Stimulated activated CD8-positive, alpha-beta memory T cell treated with anti-CD3 and anti-CD28 coated beads, Interleukin-15, amount 100 ng/mL, for 48 hours (primary cell): ENCODE measurements at places on chromosomes 16 and 17.

DNA sequence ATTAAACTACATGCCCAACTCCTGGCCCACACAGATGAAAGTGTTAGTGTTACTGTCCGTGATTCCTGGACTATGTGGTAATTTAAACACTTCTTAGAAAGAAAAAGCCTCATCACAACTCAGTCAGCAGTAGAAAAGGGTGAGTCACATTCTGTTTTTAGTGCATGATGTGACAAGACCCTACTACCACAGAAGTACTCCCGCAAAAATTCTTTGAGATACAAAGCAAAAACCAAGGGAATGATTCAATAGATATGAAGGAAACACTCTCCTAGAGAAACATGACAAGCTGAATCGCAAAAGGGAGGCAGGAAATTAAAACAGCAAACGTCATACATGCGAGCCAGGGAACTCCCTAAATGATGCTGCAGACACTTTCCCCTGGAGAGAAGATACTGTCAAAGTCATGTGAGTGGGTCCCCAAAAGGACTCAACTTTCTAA, 14.4 kb downstream of the SNN start:
- DNase-seq: no peak

GRCh38 chr17:8189041-8189710, 804 bp downstream of the BORCS6 start:
- no peak for DNase-seq

DNA sequence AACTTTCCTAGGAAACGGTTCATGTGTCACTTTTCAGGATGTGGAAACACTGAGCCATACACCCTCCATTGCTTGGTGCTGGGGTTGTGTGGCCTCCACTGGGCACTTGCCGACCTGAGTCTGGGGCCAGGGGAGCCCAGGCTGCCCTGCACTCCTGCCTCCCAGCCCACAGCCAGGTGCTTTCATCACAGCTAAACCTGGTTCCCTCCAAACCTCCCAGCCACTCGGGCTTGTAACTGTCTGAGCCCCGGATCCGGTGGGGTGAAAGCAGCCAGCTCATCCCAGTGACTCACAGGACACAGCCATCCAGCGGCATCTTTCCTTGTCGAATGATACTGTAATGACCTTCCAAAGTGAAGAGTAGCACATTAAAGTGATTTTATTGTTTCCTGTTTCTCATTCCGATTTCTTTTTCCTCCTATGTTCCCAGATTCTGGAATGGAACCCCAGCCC, 19.8 kb downstream of the CARHSP1 start:
- DNase-seq: no peak

GRCh38 chr17:29210879-29211278, 30.7 kb upstream of the MYO18A start:
- DNase-seq: no peak

- DNase-seq: no peak
These were observed 30.5 kb downstream of the CDH13 start for GRCh38 chr16:82657239-82657638.

GRCh38 chr16:4696172-4696904, 3.0 kb downstream of the NUDT16L1 start:
- DNase-seq: no peak

- no peak for DNase-seq
These were observed 43.7 kb downstream of the USP22 start for GRCh38 chr17:20999044-20999573.

- no peak for DNase-seq
These were observed 416.3 kb upstream of the CDH5 start for GRCh38 chr16:65950211-65950610.

DNA sequence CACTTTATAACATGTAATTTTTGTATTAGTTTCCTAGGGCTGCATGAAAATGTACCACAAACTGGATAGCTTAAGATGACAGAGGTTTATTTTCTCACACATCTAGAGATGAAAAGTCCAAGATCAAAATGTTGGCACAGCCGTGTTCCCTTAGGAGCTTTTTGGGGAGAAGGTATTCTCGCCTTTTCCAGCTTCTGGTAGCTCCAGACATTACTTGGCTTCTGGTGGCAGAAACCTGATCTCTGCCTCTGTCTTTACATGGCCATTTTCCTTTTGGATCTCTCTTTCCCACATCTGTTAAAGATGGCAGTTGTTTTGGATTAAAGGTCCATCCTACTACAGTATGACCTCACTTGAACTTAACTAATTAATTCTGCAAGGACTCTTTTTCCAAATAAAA, 885.7 kb upstream of the CDH8 start:
- DNase-seq: no peak

GRCh38 chr16:86359571-86359970, 150.8 kb upstream of the FOXF1 start:
- no peak for DNase-seq

DNA sequence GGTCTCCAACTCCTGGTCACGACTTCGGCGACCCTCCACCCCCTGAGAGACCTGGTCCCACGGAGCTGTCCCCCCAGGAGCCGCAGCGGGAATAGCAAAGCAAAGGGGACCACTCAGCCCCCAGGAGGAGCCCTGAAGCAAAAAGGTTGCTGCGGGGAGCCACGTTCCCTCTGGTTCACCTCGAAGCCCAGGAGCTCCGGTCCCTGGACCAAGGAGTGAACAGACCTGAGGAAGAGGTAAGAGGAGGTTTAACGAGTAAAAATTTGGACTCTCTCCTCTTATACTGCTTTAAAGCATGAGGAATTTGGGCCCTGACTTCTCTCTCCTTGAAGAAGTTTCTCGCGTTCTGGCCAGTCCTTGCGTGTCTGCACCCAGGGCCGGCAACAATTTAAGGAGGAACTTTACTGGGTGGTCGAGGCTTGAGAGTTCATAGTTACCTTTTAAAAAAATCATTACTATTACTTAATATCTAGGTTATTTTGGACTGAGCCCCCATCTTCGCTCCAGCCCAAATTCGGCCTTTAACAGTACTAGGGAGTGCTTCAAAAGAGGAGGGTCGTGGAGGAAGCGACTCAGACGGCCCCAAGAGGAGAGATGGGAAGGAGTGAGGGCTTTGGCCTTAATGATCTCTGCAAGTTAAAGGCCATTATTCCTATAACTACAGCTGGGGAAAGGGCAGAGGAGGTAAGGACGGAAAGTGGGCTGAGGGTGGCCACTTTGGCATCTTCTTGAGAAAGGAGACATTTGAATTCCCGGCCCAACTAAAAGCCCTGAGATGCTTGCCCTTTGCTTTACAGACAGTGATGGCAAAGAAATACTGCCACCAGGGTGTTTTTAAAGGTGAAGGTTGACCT, 16.9 kb upstream of the HOXB9 start:
- no peak for DNase-seq

DNA sequence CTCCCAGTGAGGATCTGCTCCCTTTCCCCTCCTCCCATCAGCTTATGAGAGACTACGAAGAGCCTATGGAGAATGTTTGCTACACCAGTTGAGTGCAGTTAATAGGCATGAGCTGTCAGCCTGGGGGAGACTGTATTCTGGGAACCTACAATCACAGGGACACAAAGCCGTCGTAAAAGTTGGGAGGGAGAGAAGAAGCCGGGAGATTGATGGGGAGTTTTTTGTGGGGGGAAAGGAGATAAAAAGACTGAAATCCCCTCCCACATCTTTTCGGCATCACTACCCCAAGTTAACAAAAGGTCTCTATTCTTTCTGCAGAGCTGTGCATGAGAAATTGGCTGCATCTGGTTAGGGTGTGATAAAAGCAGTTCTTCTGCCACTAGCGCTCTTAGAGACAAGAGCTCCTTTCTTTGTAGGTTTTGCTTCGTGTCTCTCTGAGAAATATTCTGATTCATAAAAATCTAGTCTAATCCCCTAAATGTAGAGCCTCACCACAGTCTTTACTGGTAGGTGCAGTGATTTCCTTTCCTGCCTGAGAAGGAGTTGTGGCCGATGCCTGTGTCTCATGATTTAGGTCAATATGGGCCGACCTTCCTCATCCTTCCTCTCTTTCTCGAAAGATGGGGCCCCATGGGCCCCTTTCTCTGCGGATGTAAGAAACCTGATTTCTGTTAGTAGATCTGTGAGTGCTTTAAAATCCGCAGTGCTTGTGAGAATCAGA, 77.4 kb downstream of the BPTF start:
- no peak for DNase-seq

GRCh38 chr17:37039269-37039668, 90.5 kb downstream of the AATF start:
- no peak for DNase-seq

- peak; percentile 61 for DNase-seq
These were observed 4.6 kb downstream of the UNC119 start for GRCh38 chr17:28547623-28548416.

DNA sequence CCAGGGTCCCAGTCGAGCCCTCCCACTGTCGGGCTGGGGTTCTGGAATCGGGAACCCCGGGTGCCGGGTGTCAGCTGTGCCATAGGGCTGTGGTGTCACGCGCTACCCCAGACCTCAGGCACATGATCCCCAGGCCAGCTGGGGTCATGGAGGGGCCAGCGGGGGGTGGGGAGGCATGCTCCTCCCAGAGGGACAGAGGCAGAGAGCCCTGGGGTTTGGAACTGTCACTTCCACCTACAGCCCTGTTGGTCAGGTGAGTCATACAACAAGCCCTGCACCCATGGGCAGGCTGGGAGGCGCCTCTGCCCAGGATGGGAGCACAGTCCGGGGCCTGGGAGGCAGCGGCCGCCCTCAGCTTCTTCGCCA, 63.0 kb downstream of the BAIAP2 start:
- DNase-seq: peak; percentile 43

GRCh38 chr16:47045023-47045422, 71.5 kb upstream of the DNAJA2 start:
- DNase-seq: no peak

GRCh38 chr17:14736631-14737030, 435.8 kb downstream of the HS3ST3B1 start:
- no peak for DNase-seq

GRCh38 chr16:86836503-86837129, 258.3 kb downstream of the FOXL1 start:
- no peak for DNase-seq

DNA sequence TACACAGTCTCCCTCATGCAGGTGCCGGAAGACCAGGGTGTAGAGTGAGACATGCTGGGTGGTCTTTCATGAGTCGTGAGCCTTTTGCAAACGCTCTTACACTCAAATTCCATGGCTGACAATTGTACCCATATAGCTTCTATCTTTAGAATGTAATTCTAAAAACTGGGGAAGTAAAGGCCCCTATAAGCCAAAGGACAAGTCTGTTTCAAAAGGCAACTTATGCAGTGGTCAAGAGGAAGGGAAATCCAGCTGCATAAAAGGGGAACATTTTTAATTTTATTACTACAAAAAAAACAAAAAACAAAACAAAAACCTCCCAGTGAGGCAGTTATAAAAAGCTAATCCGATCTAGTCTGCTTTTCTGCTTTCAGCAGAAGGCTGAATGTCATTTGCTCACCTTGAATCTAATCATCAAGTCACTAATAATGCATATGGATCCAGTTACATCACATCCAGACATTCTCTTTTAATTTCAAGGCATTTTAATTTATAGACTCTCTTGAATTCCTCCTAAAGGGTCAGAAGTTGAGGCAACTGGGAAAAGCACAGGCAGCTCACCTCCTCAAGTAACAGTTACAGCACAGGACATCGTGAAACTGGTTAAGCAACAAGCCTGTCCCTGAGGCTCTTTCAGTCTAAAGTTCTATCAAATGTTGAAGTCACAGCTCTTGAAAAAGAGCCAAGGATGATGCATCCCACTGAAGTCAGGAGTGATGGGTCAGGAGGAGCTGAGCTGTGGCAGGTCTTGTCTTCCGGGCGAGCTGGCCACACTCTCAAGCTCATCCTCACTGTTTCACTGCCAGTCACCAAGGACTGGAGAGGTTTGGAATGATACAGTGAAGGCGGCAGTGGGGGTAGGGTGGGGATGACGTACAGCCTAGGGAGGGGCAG, 99.7 kb downstream of the VPS53 start:
- DNase-seq: no peak

- DNase-seq: no peak
These were observed 11.9 kb downstream of the TVP23A start for GRCh38 chr16:10806698-10807097.

- DNase-seq: peak; percentile 44
These were observed 787 bp downstream of the CTCF start for GRCh38 chr16:67562918-67563707.

GRCh38 chr17:81388612-81389367, 6.5 kb upstream of the BAHCC1 start:
- no peak for DNase-seq

DNA sequence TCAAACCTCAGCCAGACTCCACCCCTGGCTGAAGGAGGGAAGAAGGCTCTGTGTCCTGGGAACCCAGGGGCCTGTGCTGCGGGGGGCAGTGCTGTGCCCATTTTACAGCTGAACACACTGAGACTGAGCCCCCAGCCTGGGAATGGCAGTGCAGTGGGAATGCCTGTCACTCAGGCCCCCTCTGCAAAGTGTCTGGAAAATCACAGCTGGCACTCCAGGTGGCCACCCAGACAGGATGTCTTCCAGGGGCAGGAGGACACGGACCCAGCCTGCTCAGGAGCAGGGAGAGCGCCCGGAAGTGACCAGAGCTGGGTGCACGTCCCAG, 32.6 kb downstream of the ZNF469 start:
- DNase-seq: no peak

- no peak for DNase-seq
These were observed 66.9 kb downstream of the MYO18A start for GRCh38 chr17:29113334-29113733.

GRCh38 chr16:80367037-80367658, 173.6 kb upstream of the DYNLRB2 start:
- DNase-seq: no peak

GRCh38 chr17:77728474-77728795, 230.1 kb upstream of the TNRC6C start:
- no peak for DNase-seq

GRCh38 chr17:80793421-80793820, 198.2 kb upstream of the CHMP6 start:
- no peak for DNase-seq

- DNase-seq: no peak
These were observed 26.7 kb upstream of the PLCG2 start for GRCh38 chr16:81752225-81752875.

GRCh38 chr16:83574388-83574787, 233.4 kb upstream of the HSBP1 start:
- DNase-seq: no peak

- DNase-seq: no peak
These were observed 181.9 kb upstream of the ZNF469 start for GRCh38 chr16:88200896-88201185.

- DNase-seq: peak; percentile 60
These were observed 985 bp upstream of the SLFN12 start for GRCh38 chr17:35433075-35433894.

- no peak for DNase-seq
These were observed 23.0 kb downstream of the NME2 start for GRCh38 chr17:51189162-51189561.

- DNase-seq: no peak
These were observed 16.1 kb downstream of the RECQL5 start for GRCh38 chr17:75650874-75651273.

DNA sequence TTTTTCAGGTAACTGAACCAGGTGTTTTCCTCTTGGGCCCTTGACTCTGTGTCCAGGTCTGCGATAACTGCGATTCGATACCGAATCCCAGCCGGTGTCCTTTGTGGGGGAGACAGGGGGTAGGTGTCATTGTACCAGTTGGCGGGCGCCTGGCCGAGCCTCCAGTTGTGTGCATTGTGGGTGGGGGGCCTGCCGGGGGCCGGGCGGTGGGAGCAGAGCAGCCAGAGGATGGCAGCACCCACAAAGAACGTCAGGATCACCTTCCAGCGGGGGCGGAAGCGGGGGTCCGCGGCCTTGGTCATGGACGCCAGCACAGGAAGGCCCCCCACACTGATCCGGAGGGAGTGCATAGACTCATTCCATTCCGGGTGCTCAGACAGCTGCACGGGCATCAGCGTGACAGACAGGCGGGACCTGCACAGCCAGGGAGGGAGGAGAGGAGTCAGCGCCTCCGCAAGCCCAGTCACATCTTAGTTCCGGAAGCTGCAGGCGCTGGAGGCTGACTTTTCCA, 12.3 kb downstream of the CANT1 start:
- DNase-seq: no peak
